ENCODE measurements at places on chromosomes 3 and 15.

DNA sequence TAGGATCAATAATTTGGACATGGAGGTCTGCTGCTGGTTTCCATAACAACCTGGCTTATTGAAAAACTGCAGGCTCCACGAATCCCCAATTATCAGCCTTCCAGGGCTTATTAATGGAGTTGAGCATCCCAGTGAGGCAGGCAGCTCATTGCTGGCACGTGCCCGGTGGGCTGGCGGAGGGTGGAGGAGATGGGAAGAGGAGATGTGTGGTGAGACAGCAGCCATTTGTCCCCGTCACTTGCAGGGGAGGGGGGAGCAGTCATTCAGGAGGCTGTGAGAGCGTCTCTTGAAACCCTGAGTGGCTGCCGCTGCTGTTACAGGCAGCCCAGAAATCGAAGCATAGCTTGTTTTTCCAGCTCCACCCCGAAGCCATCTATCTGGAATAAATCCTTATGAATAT, 70.6 kb downstream of the GAP43 start:
- no peak for DNase-seq

DNA sequence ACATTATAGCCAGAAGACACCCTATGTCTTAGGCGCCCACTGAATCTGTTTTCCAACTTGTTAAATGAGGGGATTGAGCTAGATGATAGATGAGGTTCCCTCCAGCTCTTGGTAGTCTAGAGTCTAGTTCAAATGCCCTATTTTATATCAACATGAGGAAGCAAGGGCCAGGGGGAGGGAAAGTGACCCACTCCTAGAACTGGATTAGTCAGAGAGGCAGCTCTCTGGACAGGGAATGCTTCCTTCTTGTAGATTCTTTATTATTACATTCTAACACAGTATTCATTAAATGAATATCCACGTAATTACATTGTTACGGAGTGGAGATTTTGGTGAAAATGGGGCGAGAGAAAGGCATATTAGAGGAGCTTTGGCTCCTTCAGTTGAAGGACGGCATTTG, 89.5 kb downstream of the RAD18 start:
- no peak for DNase-seq

DNA sequence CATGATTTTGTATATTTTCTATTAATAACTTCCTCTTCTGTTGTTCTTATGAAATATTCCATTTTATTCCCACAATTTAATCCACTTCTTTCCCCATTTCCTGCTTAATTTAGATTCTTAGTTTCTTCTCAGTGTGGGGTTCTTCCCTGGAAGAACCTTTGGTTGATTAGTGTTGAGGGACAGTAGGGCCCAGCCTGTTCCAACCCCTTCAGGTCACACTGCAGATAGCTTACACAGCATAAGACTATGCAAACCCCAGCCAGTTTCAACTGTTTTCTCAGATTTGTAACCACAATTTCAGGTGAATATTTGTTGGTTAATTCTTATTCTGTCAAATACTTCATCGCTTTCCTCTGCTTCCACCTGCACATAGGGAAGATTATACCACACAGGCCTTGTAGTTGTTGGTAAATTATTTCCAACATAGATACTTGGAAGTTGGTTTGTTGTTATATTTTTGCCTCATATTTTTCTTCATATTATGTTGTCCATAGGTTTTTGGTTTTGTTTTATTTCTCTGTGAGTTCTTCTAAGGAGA, 34.7 kb downstream of the AADACL2 start:
- no peak for DNase-seq

- DNase-seq = no peak
Measured at GRCh38 chr3:189316296-189317019, 144.7 kb downstream of the TPRG1 start.

- no peak for DNase-seq
Measured at GRCh38 chr3:115350606-115351005, 203.5 kb upstream of the ZBTB20 start.

GRCh38 chr15:69505956-69506556, 53.4 kb downstream of the RPLP1 start:
- no peak for DNase-seq

DNA sequence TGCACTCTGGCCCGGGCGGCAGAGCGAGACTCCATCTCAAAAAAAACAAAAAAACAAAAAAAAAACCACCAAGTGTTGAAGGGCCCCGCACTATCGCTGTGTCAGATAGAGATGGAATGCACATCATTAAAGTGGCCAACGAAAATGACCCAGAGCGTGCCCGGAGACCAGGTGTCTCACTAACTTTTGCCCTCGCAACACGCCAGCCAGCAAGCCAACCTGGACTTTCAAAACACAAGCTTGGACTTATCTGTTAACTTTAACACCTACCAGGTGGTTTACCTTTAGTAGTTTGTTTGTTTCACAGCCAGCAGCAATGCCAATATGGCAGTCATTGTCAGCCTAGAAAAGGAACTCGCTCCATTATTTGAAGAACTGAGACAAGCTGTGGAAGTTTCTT, 28.6 kb downstream of the FAM174B start:
- no peak for DNase-seq

DNA sequence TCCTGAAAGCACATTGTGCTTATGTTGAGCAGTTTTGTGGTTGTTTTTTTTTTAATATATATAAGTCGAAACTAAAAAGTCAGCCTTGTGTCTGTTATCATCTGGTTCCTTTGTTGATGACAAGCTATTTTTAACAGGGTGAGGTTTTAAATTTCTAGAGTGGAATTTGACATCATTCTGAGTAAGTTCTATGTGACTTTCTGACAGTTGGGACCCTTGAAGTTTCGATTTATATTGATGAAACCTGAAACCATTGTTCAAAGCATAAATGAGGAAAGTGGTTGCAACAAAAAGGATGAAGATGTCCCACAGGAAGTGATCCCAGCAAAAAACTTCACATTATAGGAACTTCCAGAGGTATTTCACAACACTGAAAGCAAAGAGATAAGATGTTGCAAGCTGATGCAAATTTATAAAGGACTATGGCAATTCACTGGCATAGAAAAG, 94.0 kb downstream of the CYP19A1 start:
- DNase-seq = no peak

DNA sequence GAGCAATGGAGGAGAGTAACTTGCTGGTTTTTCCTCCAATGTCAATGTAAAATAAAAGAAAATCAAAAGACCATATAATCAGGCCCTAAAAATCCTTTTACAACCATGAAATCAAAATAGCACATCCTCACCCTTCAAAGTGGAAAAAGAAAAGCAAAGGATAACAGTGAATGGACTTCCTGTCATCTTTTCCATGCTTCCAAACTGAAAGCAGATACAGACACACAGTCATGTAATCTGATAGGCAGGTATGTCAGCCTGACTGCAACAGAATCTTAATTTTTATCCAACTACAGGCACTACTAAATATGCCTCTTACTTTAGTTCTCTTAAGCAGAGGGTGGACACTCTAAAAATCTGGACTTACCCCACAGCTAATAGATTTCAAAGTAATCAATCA, 27.8 kb upstream of the IGDCC4 start:
- DNase-seq = no peak

GRCh38 chr15:77597804-77598453, 34.8 kb downstream of the LINGO1 start:
- DNase-seq = no peak

All from activated T-cell treated with anti-CD3 and anti-CD28 coated beads, Interleukin-2, amount 50 U/mL, for 1 hour (primary cell).